NCI-H1105 (cell line): ENCODE measurements at places on chromosomes 2 and 18.

GRCh38 chr2:39568561-39569006 is 97.1 kb upstream of the TMEM178A start:
- DNase-seq: no peak

DNA sequence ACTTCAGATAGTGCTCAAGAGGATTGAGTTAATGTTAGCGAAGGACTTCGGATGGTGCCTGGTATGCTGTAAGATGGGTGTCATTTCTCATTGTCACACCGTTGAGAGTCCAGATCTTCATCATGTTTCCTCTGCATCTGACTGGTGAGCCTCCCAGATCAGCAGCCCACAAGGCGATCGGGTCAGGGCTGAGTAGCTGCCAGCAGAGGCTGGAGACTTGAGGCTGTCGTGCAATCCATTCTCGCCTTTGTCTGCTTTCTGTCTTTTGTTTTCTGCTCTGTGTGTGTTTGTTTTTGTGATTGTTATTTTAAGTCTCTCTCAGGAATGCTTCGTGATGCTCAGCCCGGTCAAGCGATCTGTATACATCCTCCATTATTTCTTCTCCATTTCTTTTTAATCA is 95.8 kb downstream of the TGOLN2 start:
- DNase-seq: no peak

DNA sequence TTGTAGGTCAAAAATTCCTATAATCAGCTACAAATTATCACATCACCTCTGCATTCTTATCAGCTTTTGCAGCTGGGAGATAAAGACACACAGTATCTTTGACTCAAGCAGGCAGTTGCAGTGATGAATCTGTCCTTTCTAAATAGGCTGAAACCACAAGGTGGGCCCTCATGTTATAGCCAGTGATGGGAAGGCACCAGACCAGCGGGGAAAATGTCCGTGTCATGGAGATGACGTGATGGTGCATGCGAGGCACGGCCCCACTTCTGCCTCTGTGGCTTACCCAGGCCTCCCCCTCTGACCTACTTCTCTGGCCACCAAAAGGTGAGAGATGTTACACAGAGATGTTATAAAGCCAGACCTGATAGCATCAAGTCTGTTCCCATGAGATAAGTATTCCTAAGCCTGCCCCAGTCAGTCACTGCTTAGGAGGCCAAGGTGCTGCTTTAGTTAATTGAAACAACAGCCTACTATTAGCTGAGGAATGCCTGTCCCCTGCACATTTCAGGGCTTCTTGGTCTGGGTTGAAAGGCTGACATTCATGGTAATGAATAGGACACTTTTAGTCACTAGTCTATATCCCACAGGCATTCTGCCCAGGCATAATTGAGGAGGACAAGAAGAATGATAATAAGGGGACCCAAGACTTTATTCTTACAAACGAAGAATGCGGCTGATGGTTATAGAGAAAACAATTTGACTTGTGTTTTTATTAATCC is 327.9 kb downstream of the LPIN1 start:
- no peak for DNase-seq

GRCh38 chr2:96121414-96121813 is 5.0 kb upstream of the ADRA2B start:
- no peak for DNase-seq

- no peak for DNase-seq
Observed at GRCh38 chr2:74316627-74317295, 26.5 kb downstream of the SLC4A5 start.

GRCh38 chr2:9440058-9440727 is 16.7 kb downstream of the CPSF3 start:
- no peak for DNase-seq

GRCh38 chr18:45332871-45333270 is 282.4 kb upstream of the SLC14A2 start:
- no peak for DNase-seq

DNA sequence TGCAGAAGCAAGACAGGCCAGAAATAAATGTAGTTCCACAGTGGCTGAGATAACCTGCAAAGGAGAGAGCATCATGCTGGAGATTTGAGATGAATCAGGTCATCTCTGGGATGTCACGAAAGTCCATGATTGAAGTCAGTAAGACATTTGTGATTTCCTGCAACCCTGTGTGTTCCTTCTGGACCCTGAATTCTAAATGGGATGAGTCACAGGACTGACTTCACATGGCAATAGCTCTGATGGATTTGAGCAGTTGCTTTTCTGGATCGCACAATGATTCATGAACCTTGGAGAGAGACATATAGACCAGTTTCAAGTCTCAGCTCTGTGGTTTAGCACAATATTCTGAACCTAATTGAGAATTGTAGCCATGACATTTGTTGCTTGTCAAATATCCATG is 102.9 kb downstream of the TSN start:
- no peak for DNase-seq

GRCh38 chr2:39989888-39990287 is 210.8 kb upstream of the THUMPD2 start:
- DNase-seq: no peak
